Activated CD4-positive, alpha-beta T cell treated with anti-CD3 and anti-CD28 coated beads for 1 hour (primary cell): ENCODE measurements at places on chromosomes 2 and 18.
A peak's percentile ranks its signal among the peaks of the same experiment; 100 is the strongest.

DNA sequence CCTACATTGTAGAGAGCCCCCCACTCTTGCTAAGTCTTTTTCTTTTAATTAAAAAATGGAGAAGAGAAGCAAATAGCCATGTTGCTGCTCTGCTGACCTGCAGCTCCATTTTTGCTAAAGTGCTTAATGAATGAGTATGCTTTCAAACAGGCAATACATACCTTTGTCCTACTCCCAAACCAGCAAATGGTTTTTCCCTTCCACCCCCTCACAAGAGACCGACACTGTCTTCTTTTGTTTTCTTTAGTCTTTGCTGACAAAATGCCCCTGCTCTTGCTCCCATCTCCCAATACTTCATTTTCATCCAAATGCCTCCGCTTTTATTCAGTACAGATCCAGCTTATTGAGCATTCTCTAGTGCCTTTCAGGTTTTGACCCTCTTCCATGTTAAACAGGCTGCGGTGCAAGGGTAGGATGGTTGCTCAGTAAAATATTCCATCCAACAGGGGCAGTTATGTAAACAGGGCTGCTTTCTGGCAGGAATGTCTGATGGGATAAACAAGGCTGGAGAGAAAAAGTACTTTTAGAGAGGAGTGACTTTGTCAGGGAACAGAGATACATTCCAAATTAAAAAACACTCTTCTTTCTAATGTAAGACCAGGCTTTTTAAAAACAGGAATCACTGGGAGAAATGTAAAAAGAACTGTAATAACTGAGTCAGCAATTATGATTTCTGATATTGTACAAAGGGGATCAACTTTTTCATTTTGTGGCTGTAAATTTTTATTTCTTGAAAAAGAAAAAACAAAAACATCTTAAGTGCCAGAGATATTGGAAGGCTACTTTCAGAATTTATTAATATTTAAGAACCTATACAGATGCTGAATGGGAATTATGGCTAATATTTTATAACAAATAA lies 136.8 kb downstream of the MEP1B start:
- no peak for DNase-seq

GRCh38 chr18:70454704-70455322 lies 166.0 kb downstream of the SOCS6 start:
- DNase-seq = no peak

DNA sequence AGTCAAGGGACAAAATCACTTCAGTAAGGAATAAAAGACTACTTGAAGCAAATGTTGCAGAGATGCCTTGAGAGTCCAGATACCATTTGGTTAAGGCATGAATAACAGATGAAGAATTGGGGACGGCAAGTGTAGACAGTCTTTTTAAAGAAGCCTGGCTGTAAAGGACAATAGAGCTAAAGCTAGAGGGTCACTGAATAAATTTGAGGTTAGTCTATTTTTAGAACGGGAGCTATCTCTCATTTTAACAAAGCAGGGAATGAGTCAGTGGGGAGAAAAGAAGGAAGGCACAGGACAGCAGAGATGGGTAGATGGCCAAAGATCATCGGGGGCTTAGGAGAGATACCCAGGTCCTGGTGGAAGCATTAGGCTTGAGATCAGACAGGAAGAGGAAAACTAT lies 30.6 kb upstream of the CHN1 start:
- DNase-seq = no peak

- no peak for DNase-seq
Measured at GRCh38 chr2:61759718-61760117, 94.1 kb downstream of the FAM161A start.

- DNase-seq = no peak
Measured at GRCh38 chr2:71347517-71347916, 15.9 kb downstream of the ZNF638 start.

DNA sequence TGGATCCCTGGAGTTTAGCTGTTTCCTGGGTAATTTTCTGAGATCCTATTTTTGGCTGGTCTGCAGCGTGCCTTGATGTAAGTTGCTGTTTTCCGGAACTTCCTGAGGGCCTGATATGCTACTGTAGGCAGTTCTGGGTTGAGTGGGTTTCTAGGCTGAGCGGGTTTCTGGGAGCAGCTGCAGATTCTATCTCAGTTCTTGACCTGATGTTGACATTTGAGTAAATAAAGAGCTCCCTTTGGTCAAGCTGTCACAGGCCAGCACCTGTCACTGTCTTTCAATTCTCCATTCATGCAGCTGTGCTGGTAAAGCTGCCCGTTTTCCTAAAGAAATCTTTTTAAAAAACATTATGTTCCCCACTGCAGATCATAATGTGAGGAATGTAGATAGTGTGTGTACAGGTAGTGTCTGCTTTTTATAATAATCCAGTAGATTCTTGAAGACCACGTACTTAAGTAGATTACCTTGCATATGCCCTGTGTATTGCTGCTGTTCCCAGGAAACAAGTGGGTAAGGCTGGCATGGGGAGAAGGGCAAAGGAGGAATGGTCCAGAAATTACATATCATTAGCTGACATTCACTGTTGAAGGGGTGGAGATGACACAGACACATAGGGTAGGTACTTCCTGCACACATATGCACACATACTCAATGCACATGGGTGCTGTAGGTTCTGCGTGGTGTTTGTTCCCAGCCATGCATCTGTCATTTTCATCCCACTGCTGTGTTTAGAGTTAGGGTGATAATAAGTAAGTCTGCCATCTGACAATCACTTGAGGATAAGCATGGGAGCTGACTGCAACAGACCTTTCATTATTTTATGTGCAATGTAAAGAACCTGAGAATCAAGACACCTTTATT lies 25.9 kb downstream of the CD28 start:
- DNase-seq = no peak

DNA sequence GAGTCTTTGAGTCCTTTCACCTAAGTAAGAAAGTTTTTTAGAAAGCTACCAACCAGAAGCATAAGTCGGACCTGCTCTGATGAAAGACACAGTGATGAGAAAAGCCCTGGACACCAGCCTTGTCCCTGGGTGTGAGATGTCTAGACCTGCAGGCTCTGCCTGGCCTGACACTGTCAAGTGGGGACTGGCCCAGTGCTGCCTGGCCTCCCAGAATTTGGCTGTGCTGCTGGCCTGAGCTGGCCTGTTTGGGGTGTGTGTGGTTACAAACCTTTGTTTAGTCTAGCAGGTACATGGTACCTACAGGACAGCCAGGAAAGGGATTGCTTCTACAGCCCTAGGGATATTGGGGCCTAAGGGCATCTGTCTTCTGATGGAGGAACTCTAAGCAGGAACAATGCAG lies 48.3 kb downstream of the ASB1 start:
- no peak for DNase-seq

GRCh38 chr2:4445821-4446220 lies 742.4 kb downstream of the DCDC2C start:
- no peak for DNase-seq

- DNase-seq = peak; percentile 10
Measured at GRCh38 chr2:32009516-32010256, 1.1 kb downstream of the MEMO1 start.

GRCh38 chr2:216064014-216064630 lies 17.5 kb downstream of the PECR start:
- no peak for DNase-seq

- DNase-seq = no peak
Measured at GRCh38 chr2:19312949-19313348, 45.5 kb downstream of the OSR1 start.

GRCh38 chr18:50338122-50338521 lies 36.7 kb upstream of the SKA1 start:
- no peak for DNase-seq

GRCh38 chr2:24548058-24548457 lies 57.0 kb downstream of the NCOA1 start:
- no peak for DNase-seq

GRCh38 chr2:147827088-147827375 lies 17.8 kb upstream of the ACVR2A start:
- DNase-seq = no peak

GRCh38 chr18:42155024-42155423 lies 200.0 kb downstream of the PIK3C3 start:
- DNase-seq = no peak

GRCh38 chr2:158464426-158465281 lies 7.9 kb downstream of the PKP4 start:
- no peak for DNase-seq

DNA sequence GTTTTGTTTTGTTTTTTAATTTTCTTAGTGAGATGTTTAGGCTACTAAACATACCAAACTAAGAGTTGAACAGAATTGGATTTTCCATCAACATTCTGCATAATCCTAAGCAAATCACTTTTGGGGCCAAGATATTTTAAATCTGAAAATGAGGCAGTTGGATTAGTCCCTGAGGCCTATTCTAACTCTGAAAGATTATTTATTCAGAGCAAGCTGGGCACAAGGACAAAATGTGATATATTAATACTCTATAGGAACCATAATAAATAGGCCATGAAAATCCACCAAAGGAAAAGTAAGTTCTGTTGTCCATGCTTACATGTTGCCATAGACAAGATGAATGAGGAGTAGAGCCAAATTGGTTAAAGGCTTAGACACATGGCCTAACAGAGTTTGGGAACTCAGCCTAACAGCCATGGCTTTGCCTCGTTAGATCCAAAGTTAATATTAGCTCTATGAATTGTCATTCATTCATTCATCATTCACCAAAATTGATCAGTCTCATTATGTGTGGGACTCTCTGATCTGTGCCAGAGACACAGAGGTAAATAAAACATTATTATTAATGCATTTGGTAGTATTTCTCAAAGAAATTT lies 183.5 kb downstream of the SCG2 start:
- no peak for DNase-seq

DNA sequence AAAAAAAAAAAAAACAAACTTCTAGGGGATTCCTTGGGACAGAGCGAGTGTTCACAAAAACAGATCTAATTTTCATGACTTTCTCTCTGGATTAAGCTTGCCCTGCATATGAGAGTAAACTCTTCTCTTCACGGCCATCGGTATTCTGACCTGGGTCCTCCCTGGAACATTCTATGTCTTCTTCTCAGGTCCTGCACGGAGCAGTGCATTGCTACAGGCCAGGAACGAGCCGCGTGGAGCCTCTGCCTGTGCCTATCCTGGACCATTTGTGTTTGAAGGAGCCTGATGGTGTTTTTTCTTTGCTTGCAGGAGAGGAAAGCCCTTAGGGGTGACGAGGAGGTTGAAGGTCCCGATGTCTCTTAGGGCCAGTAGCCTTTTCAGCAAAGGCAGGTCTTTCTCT lies 1.8 kb upstream of the OXER1 start:
- no peak for DNase-seq

- no peak for DNase-seq
Measured at GRCh38 chr2:210859314-210859713, 302.9 kb downstream of the CPS1 start.

DNA sequence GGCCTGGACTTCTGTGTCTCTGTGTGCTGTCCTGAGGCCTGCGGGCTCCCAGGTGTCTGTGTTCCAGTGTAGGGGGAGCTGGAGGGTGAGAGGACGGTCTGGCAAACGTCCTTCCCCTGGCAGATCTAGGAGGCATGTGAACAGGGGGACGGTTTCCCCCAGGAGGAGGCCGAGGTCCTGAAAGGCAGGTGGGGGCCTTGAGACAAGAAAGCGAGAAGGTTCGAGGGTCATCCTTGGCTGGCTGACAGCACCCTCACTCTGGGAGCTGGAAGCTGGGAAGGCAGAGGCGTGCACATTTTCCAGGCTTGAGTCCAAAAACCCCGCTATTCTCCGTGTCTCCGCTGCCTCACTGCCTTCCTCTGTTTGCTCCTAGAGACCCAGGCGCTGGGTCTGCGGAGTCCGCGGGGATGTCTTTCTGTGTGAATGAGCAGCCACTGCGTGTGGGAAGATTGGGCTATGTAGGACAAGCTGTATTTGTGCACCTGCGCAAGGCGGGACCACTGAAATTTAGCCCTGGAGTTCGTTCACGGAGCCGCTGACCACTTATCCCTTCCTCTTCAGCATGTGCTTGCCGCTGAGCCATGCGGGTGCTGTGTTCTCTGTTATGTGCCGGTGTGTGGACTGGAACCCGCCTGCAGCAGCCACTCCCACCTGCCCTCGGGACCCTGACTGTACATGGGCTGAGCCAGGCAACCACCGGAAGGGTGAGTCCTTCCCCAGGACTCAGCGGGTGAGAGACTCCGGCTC lies 43.7 kb downstream of the TWIST2 start:
- DNase-seq = no peak

GRCh38 chr2:67241453-67241852 lies 155.7 kb upstream of the ETAA1 start:
- no peak for DNase-seq

DNA sequence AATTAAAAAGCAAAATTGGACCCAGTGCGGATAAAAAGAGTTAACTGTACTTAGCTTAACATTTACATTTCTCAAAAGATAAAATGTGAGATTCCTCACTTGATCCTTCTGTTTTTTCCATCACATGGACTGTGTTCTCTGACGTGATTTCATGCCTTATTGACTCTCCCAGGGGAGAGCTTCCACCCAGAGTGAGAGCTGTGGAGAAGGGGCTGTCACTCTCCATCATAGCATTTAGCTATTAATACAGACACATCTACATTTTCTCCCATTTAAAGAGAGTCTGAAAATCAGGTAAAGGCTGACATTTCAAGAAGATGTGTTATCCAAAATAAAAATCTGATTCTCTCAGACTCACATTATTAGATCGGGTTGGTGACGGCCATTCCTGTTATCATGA lies 493.8 kb downstream of the FBXO15 start:
- no peak for DNase-seq

DNA sequence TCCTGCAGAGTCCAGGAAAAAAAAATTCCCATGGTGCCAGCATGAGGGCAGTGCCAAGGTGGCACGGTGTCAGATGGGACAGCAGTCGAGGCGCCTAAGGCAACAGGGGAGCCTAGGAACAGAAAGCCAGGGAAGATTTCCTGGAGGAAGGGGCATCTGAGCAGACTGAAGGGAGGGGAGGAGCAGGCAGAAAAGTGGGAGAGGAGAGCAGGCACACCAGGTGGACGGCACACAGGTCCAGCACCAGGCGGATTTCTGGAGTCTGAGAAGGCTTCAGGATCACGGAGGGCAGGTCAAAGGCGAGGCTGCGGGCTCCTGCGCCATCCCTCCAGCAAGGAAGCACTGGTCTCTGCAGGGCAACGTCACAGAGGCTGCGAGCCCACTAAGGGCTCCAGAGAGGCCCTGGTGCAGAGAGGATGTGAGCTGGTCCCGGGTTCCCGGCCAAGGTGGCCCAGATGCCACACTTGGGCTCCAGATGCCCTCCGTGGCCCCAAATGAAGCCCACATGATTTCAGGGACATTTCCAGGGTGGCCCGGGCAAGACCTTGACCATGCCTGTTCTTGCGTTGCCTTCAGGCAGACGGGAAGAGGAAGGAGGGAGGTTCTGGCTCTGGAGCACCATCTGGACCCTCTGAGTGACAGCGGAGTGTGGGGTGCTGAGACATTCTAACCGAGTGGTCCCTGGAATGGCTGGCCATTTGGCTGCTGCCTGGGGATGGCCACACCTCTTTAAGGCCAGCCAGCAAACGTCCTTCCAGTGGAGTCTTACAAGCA lies 4.1 kb downstream of the HS6ST1 start:
- DNase-seq = peak; percentile 5
